ENCODE measurements at places on chromosomes 11 and 22. TPM values are rescaled to one million over a fixed set of nuclear protein-coding genes. Genes with fewer than 3 reads are reported as not detected.
A peak's percentile ranks its signal among the peaks of the same experiment; 100 is the strongest.

OR5B17 gene
- total RNA-seq = not detected

ZNF280B gene
- total RNA-seq = 8.2 TPM

TRIM49D2 gene
- not detected for total RNA-seq

ESAM gene
- total RNA-seq = 0.92 TPM

NPAS4 gene
- total RNA-seq = 1.6 TPM

IGSF9B gene
- total RNA-seq = 26.3 TPM

FSHB gene
- total RNA-seq = not detected

KRTAP5-11 gene
- not detected for total RNA-seq

DNA sequence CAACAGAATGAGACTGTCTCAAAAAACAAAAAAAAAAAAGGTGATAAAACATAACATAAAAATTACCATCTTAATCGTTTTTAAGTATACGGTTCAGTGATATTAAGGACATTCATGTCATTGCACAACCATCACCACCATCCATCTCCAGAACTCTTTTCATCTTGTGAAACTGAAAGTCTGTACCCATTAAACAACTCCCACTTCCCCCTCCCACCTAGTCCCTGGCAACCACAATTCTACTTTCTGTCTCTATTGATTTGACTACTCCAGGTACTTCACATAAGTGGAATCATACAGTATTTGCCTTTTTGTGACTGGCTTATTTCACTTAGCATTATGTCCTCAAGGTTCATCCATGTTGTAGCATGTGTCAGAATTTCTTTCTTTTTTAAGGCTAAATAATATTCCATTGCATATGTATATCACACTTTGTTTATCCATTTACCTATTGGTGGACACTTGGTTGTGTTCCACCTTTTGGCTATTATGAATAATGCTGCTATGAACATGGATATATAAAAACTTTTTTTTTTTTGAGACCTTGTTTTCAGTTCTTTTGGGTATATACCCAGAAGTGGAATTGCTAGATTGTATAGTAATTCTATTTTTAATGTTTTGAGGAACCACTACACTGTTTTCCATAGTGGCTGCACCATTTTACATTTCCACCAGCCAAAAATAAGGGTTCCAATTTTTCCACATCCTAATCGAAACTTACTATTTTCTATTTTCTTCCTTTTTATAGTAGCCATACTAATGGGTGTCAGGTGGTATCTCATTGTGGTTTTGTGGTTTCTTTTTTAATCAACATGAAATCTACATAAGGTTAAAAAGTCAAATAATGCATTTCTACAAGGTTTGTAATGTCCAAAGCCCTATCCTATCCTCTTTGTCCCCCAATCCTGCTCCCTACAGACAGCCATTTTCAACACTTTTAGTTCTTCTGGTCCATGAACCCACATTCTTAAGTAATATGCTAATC lies 23.4 kb upstream of the PIK3C2A start:
- DNase-seq = no peak

DNA sequence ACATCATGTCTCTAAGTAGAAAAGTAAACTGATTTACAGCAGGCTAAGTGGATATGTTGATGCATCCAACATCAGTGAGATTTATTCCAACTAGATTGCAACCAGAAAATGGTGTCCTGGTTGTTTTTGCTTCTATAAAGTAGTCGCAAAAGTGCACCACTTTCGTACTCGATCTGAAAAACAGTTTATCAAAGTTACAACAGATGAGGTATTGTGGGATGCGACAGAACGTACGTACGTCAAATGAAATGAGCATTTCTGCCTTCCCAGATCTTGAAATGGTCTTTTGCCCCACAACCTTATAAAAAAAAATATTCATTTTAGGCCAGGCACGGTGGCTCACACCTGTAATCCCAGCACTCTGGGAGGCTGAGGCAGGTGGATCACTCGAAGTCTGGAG lies 13.7 kb downstream of the GRAP2 start:
- DNase-seq = no peak

- DNase-seq = no peak
Measured at GRCh38 chr11:106021181-106021966, 666 bp downstream of the MSANTD4 start.

- no peak for DNase-seq
Measured at GRCh38 chr11:123174196-123175183, 20.6 kb downstream of the CLMP start.

DNA sequence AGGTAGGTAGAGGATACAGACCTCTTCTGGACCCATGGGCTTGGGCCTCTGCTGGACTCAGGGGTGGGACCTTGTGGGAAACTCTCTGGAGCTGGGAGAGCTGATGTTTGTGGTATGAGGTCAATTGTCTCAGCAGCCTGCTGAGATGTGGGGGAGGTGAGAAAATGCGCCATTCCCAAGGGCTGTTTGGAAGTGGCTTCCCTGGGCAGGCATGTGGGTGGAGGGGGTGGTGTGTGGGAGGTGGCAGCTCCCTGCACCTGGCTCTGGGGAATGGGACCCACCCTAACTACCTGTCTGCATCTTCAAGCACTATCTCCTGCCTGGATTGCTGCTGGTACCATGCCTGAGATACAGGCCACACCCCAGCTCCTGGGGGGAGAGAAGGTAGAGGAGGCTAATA lies 97.4 kb upstream of the THY1 start:
- no peak for DNase-seq

DNA sequence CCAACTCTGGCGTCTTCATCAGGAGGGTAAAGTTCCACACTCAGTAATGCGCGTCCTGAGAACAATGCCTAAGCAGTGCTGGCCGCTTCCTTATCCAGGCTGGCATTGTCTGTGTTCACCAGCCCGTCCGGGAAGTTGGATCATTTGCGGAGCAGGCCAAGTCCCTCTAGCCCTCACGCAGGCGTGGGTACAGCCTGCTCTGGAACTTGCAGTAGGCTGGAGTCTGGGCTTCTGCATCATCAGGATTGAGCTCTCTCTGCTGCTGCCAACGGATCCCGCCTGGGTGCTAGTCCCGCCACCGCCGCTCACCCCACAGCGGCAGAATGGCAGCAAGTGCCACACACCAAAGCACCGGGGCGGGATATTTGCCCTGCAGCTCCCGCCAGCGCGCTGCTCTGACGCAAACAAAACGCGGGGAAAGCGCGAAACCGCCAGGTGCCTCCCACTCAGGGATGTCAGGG lies 29.0 kb downstream of the GLYATL1 start:
- DNase-seq = peak; percentile 43

DNA sequence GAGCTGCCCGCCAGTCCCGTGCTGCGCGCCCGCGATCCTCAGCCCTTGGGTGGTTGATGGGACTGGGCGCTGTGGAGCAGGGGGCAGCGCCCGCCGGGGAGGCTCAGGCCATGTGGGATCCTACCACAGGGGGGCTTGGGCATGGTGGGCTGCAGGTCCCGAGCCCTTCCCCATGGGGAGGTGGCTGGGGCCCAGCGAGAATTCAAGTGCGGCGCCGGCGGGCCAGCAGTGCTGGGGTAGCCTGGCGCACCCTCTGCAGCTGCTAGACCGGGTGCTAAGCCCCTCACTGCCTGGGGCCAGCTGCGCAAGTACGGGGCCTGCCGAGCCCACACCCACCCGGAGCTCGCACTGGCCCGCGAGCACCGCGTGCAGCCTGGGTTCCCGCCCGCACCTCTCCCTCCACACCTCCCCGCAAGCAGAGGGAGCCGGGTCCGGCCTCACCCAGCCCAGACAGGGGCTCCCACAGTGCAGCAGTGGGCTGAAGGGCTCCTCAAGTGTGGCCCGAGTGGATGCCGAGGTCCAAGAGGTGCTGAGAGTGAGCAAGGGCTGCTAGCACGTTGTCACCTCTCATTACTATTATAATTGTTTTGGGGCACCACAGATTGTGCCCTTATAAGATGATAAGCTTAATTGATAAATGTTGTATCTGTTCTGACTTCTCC lies 333.2 kb downstream of the CASP12 start:
- no peak for DNase-seq

DNA sequence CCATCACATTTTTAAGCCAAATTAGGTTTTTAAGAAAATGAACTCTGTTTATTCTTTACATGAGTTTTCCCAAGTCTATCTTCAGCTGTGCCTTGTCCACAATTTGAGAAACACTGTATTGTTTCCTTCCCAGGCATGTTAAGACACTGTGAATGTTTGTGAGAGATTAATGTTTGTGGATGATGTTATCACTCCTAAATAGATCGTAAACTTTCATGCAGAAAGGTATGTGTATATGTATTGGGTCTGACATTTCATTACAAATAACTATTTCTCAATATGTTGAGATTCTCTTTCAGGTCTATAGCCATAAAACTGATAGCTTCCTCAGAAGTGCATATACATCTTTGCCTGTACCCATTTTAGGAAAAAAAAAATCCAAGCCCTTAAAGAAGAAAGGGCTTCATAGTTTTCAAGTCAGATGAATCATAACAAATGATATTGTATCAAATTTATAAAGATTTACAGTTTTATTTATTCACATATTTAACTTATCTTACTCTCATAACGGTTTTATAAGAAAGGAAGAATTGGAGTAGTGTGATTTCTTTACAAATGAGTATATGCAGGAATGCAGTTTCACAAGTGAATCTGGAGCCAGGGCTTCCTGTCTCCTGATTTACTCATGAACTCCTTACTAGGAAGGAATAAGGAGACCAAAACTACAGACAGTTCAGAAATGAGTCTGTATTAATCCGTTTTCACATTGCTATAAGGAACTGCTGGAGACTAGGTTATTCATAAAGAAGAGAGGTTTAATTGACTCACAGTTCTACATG lies 11.2 kb downstream of the OR8D1 start:
- DNase-seq = no peak

DNA sequence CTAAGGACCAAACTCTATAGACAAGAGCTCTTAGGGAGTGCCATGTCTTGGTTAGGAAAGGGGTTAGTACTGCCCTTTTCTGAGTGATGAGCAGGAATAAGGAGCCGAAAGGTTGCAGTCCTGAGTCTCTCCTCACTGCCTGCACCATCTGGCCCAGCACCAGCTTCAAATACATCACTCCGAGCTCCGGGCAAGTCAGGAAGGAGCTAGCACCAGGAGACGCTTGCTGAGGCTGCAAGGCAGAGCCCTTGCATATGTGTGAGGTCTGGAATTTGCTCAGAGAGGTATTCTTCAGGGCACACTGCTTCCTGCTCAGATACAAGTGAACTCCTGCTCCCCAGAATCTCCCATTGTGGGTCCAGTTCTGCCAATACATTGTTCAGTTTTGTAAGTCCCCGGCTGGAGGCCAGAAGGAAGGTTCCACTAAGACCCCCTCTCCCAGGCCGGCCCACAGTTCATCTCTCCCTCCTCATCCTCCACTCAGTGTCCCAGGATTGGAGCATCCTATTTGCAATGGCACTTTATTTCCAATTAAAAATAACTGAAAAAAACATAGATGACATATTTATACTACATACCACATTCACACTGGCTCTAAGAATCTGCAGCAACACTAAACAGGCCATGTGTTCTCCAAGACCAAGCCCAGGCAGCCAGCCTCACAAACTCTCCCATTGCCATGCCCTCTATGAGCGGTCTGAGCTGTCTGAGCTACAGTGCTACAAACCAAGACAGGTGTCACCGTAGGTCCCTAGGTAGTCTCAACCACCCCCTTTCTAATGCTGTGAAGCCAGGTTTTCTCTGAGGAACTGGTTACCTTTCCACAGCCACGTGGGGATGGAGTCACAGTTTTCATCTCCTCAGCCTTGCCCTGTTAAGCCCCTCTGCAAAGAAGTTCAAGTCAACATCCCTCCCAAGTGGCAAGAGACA lies 55.1 kb upstream of the SPATA19 start:
- DNase-seq = no peak

GRCh38 chr11:123366924-123367323 lies 63.1 kb upstream of the GRAMD1B start:
- no peak for DNase-seq

DNA sequence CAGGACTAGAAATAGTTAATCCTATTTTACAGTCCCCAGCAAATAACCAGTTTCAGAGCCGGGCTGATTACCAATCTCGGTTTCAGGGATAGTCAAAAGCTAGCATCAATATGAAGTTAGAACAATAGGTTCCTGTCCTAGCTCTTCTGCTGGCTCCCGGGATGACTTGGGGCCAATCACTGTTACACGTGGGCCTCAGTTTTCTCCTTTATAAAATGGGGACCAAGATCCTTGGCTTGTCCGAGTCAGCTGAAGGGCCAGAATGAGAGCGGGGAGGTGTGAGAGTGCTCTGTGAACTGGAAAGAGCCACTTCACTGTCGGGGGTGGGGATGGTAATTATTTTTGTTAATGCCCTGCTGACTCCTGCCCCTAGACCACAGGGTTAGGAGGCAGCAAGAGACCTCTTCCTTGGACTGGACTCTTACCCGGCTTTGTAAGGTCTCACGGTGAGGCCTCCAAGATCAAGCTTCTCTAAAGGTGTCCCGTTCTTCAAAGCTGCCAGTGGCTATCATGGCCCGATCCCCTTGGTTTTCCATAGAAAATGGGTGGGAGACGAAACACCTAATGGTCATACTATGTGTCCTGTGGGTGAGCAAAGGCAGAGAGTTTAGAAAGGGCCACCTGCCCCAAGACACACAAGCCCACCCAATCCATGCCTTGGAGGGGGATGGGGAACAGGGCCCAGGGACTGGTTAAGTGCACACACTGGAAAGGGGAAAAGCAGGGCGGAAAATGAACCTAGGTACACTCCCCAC lies 1.4 kb downstream of the UCP2 start:
- no peak for DNase-seq

DNA sequence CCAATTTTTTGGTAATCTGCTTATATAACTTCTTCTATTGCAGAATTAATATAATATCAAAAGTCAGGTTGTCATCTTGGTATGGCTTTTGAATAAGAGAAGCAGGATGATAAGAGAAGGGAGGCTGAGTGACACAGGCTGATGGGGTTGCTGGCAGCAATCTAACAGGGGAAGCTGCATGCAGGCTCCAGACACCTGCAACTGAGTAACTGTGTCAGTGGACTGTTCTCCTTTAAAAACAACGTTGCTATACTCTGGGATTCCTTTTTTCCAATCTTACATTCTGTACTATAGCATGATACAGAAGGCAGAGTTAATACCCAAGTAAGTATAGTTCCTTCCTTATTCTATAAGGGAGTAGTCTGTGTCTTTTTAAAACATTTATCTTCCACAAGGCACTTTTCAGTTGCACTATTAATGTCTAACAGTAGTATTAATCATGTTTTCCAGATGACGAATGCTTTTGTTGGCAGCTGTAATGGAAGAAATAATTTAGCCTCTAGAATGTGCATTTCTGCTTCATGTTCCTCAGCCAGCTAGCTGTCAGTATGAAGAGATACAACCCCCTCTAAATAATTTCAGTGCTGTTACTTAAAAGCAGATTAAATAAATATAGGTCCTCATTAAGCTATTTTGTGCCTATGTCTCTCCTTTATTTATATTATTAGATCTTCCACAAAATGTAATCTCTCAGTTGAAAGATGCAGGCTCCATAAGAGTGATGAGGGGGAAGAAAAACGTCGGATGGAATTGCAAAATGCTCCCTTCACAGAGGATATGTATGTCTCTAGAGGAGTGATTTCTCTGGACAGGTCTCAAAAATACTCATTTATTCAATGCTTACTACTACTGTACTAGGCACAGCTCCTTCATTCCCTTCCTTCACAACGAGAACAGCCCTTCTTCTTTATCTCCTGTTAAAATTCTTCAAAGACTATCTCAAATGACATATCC lies 50.8 kb downstream of the ATG16L2 start:
- DNase-seq = no peak

DNA sequence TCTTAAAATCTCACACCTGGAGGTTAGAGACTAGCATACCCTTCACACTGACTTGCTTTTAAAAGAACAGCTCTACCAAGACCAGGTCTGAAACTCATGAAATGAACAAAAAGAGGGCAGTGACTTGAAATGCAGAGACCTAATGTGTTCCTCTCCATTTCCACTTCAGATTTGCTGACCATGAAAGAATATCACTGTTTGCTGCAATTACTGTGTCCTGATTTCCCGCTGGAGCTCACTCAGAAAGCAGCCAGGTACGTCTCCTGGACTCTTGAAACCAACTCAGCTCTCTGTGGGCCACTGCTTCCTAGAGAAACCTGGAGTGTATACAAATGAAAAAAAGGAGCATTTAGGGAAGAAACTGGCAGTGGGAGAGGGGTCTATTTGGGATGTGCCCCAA lies 39.2 kb downstream of the ARFGAP2 start:
- DNase-seq = no peak

Measured in H9 (cell line).